Stimulated activated naive B cell treated with anti-CD40 and anti-IgM and Interleukin-4, amounts not matched to agents 10 μg/mL and 1 μg/mL and 100 μg/mL, for 72 hours (primary cell): ENCODE measurements at places on chromosomes 11 and 22.

GRCh38 chr11:30911247-30911646, 325.1 kb upstream of the MPPED2 start:
- DNase-seq = no peak

- DNase-seq = no peak
These were observed 636.1 kb upstream of the CCDC179 start for GRCh38 chr11:23496340-23496739.

- DNase-seq = peak; percentile 8
These were observed 9.5 kb downstream of the RBMXL2 start for GRCh38 chr11:7098235-7098832.

DNA sequence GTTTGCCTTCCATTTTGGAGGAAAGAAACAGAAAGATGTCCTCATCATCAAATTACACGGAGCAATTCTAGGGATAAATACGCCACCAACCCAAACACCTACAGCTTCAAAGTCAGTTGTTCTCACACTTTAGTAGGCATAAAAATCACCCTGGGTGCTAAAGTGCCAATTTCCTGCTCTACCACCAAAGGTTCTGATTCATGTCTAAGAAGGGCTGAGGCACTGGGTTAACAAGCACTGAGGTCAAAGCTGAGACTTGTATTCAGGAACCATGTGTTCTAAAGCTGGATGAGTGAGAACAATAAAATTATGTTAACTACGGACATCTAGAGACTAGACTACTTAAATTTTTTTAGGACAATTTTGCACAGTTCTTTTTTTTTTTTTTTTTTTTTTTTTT, 127.6 kb downstream of the MPPED2 start:
- DNase-seq = no peak

GRCh38 chr22:45271667-45272201, 13.0 kb upstream of the UPK3A start:
- DNase-seq = no peak

GRCh38 chr11:17707830-17708229, 11.5 kb upstream of the MYOD1 start:
- DNase-seq = no peak

DNA sequence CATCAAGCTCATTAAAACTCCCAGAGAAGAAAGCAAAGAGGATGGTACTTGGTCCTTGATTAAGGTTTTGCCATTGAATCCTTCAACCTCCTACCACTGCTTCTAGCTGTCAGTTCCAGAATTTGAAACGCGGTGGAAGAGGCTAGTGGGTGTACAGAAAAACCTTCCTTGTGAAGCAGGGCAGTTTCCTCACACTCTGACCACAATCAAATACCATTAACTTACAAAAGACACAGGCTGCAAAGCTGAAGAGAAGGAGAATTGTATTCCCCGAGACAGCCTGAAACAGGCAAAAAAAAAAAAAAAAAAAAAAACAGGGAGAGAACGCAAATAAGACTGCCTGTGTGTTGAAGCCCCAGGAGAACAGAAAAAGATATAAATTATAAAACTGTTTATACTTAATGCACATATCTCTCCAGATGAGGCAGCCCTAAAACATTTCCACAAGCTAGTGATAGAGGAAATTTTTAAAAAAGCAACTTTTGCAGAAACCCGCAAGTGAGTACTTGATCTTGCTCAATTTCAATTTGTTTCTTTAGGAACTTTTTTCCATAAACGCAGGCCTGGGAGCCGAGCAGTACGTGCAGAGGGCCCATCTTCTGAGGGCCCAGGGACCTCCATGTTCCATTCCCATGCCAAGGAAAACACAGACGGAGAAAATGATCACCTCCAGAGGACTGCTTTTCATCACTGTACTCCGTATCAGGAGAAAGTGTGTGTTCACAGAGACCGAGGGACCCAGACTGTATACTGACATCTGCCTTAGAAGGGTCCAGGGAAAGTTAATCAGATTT, 218.7 kb upstream of the BLID start:
- no peak for DNase-seq

GRCh38 chr22:41823797-41824196, 9.1 kb upstream of the SREBF2 start:
- DNase-seq = no peak

DNA sequence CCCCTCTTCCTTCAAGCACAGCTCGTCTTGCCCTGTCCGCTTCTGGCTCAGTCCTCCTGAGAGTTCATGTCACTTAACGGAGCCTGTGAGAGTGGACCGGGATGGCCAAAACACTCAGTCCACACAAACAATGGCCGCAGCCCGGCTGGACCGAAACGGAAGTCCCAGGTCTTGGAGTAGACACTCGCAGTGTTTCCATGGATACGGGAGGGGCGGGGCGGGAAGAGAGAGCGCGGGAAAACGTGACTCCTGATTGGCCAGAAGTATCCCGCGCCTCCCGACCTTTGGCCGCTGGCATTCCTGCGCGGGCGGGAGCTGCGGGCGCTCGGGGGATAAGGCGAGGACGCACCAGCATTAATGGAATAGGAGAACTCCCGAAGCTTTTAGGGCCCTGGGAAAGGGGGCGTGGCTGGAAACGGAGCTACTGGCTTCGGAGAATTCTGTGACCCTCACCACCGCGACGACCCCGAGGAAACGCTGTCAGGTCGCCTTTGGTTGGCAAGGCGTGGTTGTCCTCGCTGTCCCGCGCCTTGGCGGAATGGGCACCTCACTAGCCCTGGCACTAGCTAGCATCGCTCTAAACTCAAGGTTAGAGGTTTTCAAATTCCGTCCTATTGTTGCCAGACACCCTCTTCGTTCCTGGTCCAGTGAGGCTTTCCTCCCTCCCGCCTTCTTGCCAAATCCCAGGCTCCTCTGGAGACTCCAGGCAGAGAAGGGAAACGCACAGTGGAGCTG, at the start of the genes NLRP14 and ZNF214:
NLRP14 (plus strand) TSS at position 297 of the 735 bp plus-strand sequence. CDS start 18,108 bp downstream, outside the sequence.
ZNF214 (minus strand) TSS at position 164 of the 735 bp plus-strand sequence. CDS start 17,511 bp downstream, outside the sequence.
- no peak for DNase-seq

DNA sequence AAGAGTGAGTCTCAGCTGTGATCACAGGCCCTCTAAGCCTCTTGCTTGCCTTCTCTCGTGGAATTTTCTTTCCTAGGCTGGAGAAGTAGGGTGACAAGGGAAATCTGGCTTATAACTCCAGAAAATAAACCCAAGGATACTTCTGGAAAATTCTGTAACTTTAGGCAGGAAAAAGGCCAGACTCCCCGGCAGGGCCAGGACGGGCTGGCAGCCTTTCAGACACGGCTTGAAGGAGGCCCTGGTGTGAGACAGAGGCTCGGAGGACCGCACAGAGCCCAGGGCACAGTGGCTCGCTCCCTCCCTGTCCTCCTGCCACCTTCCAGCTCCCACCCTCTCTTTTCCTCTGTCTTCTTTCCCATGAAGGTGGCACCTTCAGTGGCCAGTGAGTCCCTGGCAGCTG, 19.1 kb downstream of the RPUSD4 start:
- no peak for DNase-seq

DNA sequence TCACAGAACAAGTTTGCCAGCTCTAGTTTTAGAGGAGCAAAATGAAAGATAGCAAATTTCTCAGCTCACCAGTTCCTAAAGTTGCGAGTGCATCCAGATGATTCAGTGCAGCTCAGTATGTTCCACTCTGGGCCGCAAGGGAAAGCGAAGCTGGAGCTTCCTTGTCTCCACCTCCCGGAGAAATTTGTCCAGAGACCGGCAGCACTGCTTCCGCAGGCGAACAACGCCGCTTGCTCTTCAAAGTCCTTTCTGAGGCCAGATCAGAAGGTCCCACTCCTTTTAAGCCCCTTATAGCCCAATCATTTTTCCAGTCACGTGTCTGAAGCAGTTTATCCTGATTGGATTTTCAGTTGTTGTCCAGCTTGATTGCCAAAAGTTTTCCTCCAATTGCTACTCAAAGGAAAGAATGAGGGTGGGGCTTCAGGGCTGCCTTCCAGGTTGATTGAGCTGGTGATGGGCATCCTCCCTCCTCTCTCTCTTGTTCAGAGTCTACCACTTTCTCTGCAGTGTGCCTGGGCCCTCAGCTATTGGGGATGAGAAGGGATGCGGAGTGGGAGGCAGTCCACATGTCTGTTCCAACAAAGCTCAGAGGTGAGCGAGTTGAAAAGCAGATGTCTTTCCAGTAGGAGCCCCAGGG, at the start of gene ZNF280A:
ZNF280A (minus strand) TSS at position 251 of the 637 bp plus-strand sequence. CDS start 4,640 bp downstream, outside the sequence.
- no peak for DNase-seq

GRCh38 chr22:19810381-19811201, 44.1 kb downstream of the GNB1L start:
- DNase-seq = no peak

DNA sequence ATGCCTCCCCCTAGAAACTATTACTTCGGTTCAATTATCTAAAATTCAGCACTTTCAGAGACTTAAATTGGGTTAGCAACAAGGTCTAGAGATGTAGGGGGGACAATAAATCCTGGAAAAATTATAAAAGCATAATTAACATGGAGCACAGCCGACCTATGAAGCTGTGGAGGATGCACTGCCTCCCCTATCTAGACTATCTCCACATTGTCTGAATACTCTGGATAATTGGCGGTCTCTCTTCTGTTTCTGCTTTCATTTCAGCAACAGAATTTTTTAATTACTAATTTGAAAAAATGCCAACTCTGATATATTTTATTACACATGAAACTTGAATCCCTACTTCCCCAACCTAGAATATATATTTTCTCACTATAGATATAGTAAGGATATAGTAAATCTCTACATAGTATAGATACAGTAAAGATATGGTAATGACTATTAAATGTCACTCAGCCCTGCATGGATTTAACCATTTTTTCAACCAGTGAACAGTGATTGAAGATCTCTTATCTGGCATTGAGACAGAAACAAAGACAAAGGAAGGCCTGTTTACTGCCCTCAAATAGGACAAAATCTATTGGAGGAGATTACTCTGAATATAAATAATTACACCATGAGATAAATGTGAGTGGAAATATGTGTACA, 157.6 kb downstream of the BLID start:
- DNase-seq = no peak

GRCh38 chr11:43930868-43931716, 11.3 kb upstream of the C11orf96 start:
- DNase-seq = no peak

GRCh38 chr11:86116386-86116726, 47.5 kb upstream of the PICALM start:
- peak; percentile 32 for DNase-seq

GRCh38 chr11:18804199-18804999, 12.8 kb upstream of the PTPN5 start:
- DNase-seq = no peak

DNA sequence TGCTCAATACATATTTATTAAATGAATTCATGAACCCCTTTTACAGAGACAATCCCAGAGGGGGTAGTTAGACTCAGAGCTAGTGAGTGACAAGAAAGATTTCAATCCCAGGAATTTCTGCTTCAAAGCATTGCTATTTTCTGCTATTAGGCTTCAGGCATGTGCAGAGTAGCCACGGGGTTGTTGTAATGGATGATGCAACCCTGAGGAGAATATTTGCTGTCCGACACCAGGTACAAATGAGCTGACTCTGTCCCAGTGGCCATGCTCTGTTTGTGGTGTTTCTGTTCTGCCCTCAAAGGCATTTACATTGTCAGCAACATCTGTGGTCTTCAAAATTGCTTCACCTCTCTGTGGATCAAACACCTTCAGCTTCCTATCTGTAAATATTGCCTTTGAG, 102.6 kb downstream of the CSNK2A3 start:
- no peak for DNase-seq

DNA sequence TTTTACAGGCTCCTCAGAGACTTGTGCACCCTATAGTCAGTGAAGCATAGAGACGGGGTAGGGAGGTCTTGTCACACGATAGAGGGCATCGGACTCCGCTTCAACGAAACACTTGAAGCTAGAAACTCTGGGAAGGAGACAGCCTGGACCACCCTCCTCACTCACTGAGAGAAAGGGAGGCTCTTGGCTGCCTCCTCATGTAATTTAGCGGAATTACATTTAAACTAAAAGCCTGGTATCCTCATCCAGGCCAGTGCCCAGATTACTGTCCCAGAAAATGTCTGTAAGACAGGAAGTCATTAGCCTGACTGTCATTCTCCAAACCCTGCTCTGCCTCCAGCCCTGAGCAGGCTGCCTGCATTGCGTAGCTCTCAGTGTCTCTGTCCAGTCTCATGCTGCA, 36.0 kb downstream of the TTLL1 start:
- DNase-seq = no peak

DNA sequence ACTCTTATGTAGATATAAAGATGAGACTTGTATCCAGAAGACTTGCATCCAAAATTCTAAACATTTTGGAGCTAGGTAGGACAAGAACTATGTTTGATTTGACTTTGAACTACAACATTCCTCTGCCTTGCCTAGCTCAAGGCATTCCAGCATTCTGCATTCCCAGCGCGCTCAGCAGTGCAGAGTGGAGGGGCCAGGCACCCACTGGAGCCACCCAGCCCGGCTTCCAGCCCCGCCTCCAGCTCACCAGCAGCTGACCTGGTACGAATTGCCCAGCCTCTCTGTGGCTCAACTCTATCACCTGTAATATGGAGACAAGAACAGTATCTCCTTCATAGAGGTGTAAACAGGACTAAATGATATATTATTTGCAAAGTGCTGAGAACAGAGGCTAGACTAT, 28.8 kb downstream of the PRDM10 start:
- DNase-seq = no peak

DNA sequence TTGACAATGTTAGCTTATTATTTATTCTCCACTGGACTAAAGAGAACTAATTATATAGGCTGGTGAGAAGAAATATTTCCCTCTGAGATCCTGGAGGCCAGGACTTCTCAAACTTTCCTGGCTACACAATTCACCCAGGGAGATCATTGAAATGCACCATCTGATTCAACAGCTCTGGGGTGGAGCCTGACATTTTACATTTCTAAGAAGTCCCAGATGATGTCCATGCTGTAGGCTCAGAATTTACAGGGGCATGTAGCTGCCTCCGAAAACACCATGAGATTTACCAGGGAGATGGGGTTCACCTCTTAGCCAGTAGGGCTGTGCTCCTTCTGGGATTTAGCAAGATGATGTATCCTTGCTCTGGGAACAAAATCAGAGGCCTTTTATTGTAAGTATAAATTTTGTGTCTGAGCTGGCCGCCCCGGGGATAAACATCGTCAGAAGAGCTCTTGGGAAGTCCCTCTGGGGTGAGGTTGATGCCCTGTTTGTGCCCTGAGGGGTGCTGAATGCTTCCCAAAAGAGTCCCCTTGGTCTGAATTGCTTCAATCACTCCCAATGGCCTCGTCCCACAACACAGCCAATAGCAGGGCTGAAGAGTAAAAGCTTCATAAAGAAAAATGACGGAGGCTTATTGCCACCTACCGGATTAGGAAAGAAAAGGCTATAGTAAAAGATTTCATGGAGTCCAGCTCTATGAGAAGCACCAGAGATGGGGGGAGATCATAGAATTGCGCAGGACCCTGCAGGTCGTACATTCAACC, 33.4 kb upstream of the API5 start:
- DNase-seq = no peak
